ENCODE measurements at places on chromosomes 4 and X.
A peak's percentile ranks its signal among the peaks of the same experiment; 100 is the strongest.

DNA sequence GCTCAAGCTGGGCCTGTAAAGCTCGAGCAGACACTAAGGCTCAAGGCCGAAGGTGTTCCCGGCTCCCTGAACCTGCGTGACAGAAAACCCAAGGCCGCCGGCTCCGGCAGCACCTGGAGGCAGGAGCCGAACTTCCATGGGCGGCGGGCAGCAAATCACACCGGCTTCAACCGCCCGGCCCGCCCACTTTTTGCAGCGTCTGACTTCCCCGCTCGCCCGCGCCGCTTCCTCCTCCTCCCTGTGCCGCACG, 940 bp upstream of the NSD2 start:
- peak; percentile 63 for DNase-seq

DNA sequence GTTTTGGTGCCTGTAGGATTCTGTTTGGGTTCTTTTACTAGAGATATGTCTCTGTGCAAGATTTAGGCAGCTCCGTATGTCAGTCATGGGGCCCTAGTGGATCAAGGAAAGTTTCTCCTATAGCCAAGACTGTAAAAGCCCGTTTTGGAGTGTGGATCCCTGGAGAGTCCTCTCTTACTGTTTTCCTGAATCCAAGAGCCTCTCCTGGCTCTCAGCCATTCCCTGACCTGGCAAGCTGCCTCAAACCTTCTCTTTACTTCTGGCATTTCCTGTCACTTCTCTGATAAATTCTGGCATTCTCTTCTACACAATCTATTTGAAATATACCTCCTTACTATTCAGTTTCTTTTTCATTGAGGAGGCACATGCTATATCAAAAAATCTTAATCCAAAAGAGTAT, 41.4 kb downstream of the DCAF12L2 start:
- no peak for DNase-seq

DNA sequence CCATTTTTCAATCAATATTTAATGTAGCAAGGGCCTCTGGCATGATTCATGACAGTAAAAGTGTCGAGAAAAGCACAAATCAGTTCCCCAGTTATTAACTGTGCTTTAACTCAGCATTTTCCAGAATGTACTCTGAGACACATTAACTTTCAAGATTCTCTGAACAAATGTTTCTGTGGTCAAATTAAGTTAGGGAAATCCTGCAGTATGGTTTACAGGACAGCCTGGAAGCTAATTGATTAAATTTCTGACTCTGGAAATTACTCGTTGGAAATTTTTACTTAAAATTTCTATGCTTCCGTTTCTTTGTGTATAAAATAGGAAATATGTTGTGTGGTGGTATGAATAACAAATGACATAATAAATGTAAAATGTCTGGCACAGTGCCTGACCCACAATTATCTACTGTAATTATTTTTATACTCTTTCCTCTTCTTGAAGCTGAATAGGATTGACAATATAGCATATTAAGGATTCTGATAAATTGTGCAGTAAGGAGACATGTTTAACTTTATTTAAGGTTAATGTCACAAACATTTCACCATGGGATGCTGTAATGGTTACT, 33.7 kb downstream of the STK32B start:
- DNase-seq: no peak

DNA sequence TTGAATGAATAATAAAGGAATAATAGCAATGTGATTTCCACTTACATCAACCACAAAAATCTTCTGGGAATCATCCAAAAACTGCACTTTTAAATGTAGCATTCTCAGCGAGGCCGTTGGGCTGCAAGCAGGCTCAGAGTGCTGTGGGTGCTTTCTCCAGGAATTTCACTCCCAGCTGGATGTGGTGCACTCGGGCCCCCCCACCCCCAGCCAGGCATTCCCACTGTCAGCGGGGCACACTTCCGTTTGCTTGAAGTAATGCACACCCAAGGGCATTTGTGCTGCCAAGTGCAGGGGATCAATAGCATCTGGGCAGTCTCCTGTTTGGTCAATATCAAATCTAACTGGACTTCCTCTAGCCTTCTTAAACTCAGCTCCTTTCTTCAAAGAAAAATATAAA, at the start of gene FRMD7:
FRMD7 (minus strand) TSS at position 278 of the 400 bp plus-strand sequence; CDS start at position 102, 176 bp downstream.
- no peak for DNase-seq

GRCh38 chr4:57607566-57608180, 497.5 kb upstream of the IGFBP7 start:
- no peak for DNase-seq

DNA sequence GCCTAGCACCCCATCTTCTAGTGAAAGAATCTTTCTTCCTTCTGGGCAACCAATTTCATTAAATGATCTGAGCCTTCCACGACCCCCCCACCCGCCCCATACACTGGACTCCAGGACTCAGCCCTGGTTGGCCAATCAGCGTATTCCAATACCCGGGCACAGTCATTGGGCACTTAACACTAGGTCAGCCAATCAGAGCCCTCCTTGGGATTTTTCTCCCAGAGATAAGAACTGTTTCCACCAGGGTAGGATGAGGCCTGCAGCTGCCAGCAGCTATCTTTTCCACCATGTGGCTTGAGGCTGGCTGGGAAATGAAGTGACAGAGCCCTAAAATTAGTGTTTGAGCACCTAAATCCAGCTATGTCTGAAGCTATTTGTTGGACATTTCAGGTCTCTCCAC, 418.8 kb downstream of the BCOR start:
- no peak for DNase-seq

DNA sequence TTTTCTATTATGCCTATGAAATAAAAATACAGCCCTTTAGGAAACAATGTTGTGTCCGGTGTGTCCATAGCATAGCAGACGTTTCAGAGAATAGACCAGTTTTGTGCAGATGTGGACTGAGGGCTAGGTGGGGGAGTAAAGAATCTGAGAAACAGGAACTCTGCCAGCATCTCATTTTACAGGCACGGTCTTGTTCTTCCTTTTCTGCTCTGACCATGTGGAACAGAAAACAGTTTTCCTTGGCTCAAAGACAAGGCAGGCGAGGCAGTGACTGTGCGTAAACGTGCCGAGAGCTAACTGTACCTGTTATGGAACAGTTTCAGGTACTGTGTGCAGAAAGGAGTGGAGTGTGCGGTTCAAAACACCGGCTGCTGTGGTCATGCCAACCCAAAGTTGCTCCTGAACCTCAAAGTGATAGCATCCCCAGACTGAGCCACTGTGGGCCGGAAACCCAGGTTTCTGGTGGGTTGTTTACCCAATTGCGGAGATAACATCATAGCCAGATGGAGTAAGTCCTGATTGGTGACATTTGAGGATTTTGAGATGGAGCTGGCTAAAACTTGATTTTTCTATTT, 20.2 kb downstream of the CNGA2 start:
- DNase-seq: no peak

DNA sequence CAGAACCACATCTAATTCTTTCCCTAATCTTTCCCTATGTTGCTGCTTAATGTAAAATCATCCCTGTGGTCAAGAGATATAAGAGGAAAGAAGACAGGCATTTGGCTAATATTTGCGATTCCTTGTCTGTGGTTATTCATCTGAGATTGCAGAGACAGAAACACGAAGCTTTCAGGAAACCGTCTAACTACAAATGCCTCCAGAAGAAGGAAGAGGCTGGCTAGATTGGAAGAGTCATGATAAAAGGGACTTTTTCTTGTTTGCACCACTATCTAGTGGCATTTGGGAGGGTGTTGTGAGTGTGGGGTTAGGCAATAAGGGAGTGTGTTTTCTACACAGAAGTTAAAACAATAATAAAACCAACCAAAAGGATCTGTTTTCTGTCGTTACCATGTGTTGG, 43.9 kb downstream of the TMEM154 start:
- DNase-seq: no peak

DNA sequence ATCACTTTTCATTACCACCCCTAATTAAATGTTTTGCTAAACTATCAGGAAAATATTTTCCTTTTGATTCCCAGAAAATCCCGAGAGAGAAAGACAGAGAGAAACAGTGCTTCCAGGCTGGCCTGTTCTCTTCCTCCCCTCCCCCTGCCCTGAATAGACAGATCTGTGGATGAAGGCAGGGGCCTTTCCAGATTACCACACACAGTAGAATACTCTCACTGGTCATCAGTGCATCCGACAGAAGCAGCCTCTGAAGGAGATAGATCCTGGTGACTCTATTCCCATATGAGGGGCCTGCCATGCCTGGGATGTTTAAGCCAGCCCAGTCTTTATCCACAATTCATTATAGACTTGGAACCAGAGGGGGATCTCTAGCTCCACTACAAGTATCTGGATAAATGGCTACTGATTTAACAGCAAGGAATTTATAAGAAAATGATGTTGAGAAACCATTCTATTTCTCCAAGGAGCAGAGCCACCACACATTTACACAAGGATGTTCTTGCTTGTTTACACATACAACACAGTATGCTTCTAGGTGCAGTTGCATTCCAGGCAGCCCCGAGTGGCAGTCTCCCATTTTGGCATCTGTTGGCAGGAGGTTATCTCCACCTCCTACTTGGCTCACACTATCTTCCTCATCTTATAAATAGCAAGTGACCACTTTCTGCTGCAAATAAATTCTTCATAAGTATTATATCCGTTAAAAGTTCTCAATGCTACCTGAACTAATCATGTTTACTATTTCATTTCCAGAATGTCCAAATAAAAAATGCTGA, 115.8 kb downstream of the HS6ST2 start:
- DNase-seq: no peak

GRCh38 chrX:7225338-7225737, 77.4 kb upstream of the PUDP start:
- DNase-seq: no peak

DNA sequence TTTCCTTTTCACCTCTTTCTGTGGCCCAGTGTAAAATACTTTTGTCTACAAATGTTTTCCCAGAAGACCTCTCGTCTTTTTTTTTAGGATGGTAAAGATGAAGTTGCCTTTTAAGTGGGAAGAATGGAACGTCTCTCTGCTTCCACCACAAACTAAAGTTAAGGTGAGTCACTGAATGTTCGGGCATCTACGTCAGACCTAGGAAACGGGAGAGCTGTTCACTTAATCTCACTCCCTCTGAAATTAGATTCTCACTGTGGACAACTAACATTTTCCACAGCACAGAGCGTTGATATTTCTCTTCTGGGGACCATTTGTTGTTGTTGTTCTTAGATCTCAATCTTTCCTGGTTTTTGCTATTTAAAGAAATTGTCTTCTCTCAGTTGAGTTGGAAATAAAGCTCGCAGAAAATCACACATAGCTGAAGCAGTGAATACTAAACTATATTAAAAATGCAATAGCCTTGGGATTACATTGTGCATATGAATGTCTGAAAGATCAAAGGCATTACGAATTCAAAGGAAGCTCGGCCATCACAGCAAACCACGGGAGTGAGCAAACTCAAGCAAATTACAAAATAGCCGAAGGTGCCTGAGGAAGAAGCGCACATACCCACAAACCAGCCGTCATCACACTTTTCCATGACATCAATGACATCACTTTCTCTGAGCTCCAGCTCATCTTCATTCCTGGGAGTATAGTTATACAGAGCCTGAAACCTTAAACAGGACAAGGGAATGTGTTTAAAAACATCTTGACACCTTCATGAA, 53.9 kb upstream of the PDLIM3 start:
- DNase-seq: no peak

DNA sequence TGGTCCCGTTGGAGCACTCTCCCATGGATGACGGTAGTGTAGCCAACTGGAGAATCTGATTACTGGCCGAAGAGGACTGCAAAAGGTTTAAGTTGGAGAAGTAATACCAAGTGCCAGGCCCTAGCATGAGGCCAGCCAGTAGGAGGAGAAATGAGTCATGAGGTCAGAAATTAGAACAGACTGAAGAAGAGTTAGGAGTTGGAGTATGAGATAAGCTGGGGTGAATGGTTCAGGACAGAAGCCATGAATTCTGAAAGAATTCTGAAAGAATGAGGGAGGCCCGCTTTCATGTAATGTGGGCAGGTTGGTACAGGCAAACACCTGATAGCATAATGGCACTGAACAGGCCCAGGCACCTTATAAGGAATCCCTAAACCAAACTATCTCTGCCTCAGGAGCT, 18.4 kb upstream of the STK26 start:
- DNase-seq: no peak

DNA sequence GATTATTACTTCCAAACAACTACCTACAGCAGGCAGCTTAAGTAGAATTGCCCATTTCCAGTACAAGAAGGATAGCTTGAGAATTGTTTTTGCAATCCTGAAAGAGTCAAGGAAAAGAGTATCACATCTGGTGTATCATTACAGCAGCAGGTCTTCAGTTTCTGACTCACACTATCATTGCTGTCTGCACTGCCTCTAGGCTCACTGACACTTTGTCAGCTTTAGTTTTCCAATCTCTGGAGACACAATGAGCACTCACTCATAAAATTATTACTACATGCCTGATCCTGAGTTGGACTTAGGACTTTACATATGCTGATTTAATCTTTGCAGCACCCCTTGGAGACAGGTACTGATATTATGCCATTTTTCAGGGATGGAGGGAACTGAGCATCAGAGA, 244.6 kb upstream of the BOD1L1 start:
- no peak for DNase-seq

DNA sequence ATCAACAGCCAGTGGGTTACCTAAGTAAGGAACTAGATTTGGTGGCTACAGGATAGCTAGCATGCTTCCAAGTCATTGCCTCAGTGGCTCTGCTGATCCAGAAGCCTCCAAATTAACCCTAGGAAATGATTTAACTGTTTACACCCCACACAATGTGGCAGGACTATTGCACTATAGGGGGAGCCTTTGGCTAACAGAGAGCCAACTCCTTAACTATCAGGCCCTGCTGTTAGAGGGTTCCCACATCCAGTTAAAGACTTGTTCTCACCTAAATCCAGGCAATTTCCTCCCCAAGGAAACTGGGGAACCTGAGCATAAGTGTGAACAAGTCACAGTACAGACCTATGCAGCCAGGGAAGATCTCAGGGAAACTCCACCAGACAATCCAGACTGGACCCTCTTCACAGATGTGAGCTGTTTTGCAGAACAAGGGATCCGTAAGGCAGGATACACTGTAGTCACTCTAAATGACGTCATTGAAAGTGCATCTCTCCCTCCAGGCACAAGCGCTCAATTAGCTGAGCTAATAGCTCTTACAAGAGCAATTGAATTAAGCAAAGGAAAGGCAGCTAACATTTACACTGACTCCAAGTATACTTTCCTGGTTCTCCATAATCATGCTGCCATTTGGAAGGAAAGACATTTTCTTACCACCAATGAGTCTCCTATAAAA, 185.3 kb upstream of the SPOCK3 start:
- DNase-seq: no peak

- no peak for DNase-seq
Measured at GRCh38 chr4:102665527-102665926, 95.2 kb downstream of the MANBA start.

- DNase-seq: no peak
Measured at GRCh38 chr4:135963009-135963408, 1569.3 kb downstream of the PCDH18 start.

DNA sequence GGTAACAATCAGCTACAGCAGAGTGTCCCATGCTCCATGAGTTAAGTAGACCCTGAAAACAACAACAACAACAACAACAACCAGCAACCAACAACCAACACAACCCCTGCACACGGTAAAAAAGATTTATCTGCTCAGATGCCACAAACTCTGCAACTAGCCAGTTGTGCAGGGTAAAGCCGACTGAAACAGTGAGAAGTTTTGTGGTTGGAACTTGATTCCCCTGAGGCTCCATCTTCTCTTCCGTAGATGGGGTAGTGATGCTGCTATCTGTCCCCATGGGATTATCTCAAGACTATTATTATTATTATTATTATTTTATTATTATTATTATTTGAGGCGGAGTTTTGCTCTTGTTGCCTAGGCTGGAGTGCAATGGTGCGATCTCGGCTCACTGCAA, 50.6 kb upstream of the RAPGEF2 start:
- DNase-seq: no peak

- no peak for DNase-seq
Measured at GRCh38 chrX:81957900-81958545, 756.1 kb downstream of the SH3BGRL start.

GRCh38 chrX:113157496-113157895, 316.9 kb upstream of the AMOT start:
- DNase-seq: no peak

GRCh38 chrX:25198253-25198652, 182.5 kb upstream of the ARX start:
- DNase-seq: no peak

Measured in NCI-H1930 (cell line).